Caki2 (cell line): ENCODE measurements at places on chromosomes 6 and 20.
A peak's percentile ranks its signal among the peaks of the same experiment; 100 is the strongest.

GRCh38 chr6:52124126-52125121 is 37.0 kb upstream of the PKHD1 start:
- DNase-seq = peak; percentile 94

DNA sequence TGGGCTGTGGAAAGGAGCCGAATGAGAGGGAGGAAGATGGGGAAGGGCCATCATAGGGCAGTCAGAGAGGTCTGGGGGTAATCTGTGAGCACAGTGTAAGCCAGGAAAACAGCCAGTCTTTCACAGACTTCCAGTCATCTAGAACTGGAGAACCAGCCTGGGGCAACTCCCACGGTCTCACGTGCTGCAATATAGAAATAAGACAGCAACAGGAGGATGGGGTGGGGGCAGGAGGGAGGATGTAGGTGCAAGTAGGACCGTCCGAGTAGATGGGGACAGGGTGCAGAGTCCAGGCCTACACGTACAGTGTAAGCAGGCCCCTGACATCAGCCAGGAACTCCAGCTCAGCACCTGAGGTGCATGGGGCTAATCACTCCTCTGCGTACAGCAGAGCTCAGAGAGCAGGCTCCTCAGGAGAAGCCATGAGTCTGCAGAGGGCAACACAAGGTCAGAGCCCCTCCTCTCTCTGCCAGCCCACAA is 58.2 kb upstream of the TNFAIP3 start:
- no peak for DNase-seq

DNA sequence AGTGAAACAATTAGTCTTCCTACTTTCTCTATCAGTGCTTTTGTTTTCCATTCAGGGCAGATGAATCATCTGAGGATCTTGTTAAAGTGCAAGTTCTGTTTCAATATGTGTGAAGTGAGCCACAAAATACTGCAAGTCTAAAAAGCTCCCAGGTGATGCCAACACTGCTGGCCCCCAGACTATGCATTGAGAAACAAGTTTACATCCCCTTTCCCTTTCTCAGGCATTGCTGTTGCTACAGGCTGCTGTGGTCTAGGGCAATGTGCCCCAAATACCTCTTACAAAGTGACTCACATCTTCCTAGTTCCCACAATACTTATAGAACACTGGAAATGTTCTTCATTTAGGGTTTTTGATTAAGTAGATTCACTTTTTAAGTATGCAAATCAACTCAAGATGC is 31.8 kb downstream of the ABRACL start:
- no peak for DNase-seq

GRCh38 chr20:346640-347316 is at the start of gene NRSN2:
Gene NRSN2, plus strand, starts transcription at chr20:347111. Its CDS starts 2,533 bp downstream, at chr20:349644.
- DNase-seq = no peak
